ENCODE measurements at places on chromosomes 7 and 10.

- H3K36me3 ChIP-seq, result no peaks in the 10 kb centered on the region
- DNase-seq, result no peak
- H3K4me1 ChIP-seq, result no peaks in the 10 kb centered on the region
- H3K27me3 ChIP-seq, result no peaks in the 10 kb centered on the region
- no peak overlapping the region for H3K27ac ChIP-seq
- no peak overlapping the region for H3K4me3 ChIP-seq
Measured at GRCh38 chr10:104472957-104473745, 119.5 kb downstream of the CFAP58 start.

GRCh38 chr10:100362570-100363496 lies 15.8 kb downstream of the SCD start:
- no peaks in the 10 kb centered on the region for H3K27me3 ChIP-seq
- peaks cover 50% of the 10 kb centered on the region for H3K36me3 ChIP-seq
- H3K4me1 ChIP-seq, result peaks cover 75% of the 10 kb centered on the region
- H3K27ac ChIP-seq, result peak overlapping the region; percentile 73
- DNase-seq, result no peak

DNA sequence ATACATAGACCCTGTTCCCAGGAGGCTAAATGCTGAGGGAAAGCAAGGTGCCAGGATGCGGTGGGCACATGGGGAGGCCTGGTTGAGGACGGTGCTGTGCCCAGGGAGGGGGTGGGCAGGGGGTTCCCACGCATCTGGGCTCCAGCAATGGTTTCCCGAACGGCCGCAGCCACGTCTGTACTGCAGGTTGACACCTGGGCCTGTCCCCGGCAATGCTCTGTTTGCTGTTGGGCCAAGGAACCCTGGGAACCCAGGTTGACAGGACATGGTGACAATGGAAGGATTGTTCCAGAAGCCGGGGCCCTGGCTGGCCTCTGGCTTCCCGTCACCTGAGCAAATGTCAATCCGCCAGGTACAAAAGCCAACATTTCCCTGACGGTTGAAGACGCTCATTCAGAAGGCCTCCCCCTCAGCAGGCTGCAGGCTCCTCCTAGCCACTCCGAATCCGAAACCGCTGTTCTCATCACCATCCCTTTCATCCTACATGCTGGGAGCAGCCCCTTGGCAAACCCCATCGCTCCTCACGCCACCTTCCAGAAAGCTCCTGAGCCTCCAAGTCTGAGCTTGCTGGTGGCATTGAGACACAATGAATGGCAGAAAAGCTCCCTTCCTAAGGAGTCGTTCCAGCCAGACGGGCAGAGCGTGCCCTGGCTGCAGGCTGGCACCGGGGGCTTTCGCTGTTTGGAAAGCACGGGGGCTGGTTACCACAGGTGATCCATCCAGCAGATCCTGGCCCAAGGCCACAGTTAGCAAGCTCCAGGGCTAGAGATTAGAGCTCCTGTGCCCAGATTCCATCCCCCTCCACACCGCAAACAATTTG lies 31.2 kb downstream of the SPOCK2 start:
- no peaks in the 10 kb centered on the region for H3K36me3 ChIP-seq
- no peak overlapping the region for H3K27ac ChIP-seq
- DNase-seq, result no peak
- no peak overlapping the region for H3K4me3 ChIP-seq
- peaks cover 7% of the 10 kb centered on the region for H3K4me1 ChIP-seq

- H3K36me3 ChIP-seq, result no peaks in the 10 kb centered on the region
- H3K4me3 ChIP-seq, result no peak overlapping the region
- DNase-seq, result no peak
- H3K27me3 ChIP-seq, result no peaks in the 10 kb centered on the region
- no peaks in the 10 kb centered on the region for H3K4me1 ChIP-seq
- H3K27ac ChIP-seq, result no peak overlapping the region
Measured at GRCh38 chr10:128077155-128077875, 48.9 kb downstream of the MKI67 start.

GRCh38 chr10:131858118-131858515 lies 42.7 kb upstream of the PPP2R2D start:
- no peak for DNase-seq
- H3K4me1 ChIP-seq, result no peaks in the 10 kb centered on the region
- H3K4me3 ChIP-seq, result no peak overlapping the region
- H3K36me3 ChIP-seq, result no peaks in the 10 kb centered on the region
- no peak overlapping the region for H3K27ac ChIP-seq
- H3K27me3 ChIP-seq, result peaks cover 16% of the 10 kb centered on the region

All from neural crest cell (in vitro differentiated cells).